ENCODE measurements at places on chromosomes 2 and 18.

DNA sequence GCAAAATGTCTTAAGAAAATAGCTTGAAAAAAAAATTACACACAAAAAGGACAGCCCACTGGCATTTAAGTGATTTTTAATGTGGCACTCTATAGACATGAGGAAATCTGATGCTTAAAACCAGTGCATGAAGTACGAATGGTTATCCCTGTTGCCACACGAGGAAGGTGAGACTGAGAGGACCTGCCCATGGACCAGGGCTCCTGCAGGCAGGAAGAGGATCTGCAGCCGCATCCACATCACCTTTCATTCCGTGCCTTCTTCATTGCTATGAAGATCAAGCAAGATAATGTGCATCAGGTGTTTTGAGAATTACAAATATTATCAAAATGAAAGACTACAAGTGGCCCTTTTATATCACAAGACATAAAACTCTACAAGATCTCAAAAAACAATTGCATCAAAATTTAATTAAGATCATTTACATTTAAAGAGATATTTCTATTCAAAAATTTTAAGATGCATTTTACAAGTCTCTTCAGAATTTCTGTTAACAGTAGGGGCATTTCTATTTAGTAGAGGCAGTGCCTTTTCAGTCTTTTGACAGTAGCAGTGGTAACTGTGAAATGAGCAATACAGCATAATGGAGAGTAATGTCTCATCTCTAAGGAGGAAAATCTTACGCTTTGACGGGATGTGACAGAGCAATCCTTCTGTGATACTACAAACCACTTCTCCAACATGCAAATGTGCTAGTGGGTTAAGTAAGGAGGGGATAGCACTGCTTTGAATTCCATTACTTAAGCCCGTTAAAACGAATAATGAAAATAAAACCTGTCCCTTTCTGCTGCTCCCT is 83.4 kb downstream of the SLC5A7 start:
- no peak for DNase-seq

DNA sequence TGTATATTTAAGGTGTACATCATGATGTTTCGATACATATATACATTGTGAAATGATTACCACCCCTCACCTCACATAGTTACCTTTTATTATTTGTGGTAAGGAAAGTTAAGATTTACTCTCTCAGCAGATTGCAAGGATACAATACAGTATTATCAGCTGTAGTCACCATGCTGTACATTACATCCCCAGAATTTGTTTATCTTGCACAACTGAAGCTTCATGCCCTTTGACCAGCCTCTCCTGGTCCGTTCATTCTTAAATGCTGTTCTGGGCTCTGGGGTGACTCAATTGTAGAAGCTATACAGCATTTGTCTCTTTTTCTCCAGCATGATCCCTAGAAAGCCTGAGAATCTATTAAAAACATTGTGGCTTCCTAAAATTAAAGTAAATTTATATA is 90.8 kb downstream of the PTPRM start:
- DNase-seq: no peak

- DNase-seq: no peak
Measured at GRCh38 chr2:152175012-152175367, 573 bp downstream of the STAM2 start.

DNA sequence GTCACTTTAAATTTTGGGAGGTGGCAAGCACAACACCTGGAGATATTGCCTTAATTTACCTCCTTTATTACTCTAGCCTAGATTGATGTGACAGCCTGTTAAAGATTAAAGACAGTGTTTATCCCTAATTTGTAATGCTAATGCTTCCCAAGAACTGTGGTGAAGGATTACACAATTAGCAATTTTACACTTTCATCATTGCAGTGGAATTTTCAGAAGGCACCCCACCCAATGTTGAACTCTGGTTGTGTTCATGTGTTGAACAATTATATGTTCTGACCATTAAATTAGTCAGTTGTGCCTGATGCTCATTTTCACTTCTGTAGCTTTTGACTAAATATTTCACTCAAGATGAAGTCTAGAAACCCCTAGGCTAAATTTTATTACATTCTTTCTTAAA is 317.1 kb upstream of the CWC22 start:
- DNase-seq: no peak

DNA sequence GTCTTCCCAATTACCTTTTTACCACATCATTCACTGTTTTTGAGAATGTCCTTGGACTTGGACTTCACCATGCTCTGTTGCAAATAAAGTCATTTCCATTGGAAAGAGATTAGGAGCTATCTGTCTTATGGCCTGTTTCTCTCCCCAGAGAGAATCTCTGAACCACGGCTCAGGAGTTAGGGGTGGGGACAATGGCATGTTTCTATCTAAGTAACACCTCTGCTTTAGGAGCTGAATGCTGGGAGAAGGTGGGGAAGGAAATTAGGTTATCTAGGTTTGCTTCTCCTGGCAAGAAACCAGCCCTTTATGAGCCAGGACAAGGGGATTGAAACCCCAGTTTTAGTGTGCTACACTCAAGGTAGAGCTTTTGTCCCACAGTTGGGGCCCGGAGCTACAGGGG is 86.3 kb downstream of the AGPS start:
- DNase-seq: no peak

GRCh38 chr2:241417626-241418025 is 61.5 kb downstream of the FARP2 start:
- DNase-seq: no peak

DNA sequence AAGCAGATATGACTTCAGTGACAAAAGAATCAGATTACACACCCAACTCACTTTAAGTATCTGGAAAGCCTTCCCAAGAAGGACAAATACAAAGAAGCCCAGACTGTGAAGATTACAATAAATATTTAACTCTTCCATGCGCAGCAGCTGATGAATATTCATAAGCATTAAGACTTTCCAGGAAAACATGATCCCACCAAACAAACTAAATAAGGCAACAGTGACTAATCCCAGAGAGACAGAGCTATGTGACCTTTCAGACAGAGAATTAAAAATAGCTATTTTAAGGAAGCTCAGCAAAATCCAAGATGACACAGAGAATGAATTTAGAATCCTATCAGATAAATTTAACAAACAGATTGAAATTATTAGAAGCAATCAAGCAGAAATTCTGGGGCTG is 108.2 kb upstream of the UBE2E3 start:
- DNase-seq: peak; percentile 5

DNA sequence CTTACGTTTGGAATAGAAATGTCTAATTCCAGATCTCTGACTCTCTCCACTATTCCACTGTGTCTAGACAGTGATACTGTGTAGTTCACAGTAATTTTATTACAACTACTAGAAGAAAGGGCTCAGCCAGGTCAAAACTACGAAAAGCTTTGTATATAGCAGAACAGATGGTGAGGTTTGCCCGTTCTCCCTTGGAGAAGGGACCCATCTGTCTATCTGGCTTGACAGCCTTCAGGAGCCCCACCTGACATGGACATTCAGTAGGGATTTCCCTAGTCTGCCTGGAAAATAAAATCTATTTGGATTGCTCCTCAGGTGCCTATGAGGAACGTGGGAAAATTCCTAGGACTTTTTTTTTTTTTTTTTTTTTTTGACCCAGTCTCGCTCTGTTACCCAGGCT is 435.4 kb downstream of the NRXN1 start:
- no peak for DNase-seq

GRCh38 chr2:40439473-40439872 is 12.4 kb downstream of the SLC8A1 start:
- DNase-seq: no peak

DNA sequence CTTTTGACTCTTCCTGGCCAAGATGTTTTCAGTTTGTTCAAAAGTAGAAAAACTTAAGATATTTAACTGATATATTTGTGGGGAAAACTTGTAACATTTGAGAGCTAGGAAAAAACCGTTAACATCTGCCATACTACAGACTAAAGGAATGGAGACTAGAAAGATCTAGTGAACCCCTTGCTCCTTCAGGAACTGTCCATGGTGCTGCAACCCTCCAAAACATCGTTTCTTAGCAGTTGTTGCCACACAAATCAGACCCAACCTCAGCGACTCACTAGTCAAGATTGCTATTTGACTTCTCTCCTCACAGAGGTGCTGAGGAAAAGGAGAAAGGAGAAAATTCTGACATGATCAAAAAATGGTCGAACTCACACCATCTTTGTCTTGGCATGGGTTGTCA is 393.8 kb upstream of the LYPD1 start:
- DNase-seq: peak; percentile 49

DNA sequence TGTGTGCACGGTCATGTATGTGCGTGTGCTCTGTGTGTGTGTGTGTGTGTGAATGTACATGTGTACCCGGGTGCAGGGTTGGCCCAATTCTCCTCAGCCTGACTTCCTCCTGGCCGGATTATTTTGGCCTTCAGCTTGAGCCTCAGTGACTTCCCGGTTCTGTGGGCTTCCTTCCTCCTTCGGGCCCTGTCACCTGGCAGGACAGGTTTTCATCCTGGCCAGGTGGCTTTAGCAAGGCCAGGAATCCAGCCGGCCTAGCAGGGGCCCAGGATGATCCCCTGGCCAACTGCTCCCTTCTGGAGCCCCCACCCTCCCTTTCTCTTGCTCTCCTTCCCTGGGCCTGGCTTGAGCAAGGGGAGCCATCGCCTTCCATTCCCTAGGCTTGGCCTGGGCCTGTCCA is 140.5 kb downstream of the INHBB start:
- no peak for DNase-seq

DNA sequence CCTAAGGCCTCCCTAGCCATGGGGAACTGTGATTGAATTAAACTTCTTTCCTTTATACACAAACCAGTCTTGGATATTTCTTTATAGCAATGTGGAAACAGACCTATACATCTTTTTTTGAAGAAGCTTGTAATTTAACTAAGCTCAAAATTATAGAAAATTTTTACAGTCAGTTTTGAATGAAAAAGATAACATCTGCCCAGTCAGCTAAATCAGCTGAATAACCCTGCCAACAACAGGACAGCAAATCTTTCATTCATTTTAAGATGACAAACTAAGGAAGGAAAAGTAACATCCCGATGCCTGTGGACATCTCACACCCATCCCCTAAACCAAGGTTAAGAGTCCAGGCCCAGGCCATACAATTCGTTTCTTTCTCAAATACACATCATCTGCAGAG is 541.3 kb upstream of the SLC39A10 start:
- no peak for DNase-seq

DNA sequence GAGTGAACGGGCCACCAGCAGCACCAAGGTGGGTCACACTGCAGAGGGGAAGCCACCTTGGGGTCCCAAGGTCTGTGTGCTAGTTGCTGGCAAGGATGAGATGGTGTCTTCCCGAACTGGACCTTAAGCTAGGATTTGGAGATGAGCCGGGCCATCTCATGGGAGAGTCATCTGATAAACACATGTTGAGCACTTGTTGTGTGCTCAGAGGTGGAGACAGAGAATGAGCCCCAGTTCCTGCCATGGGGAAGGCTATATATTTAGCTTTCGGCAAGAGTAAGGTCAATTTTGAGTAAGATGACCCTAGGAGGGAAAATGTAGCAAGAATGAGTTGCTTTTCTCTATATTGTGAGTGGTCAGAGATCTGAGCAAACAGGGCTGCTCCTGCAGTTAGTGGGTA is 41.4 kb upstream of the RPL31 start:
- DNase-seq: no peak

DNA sequence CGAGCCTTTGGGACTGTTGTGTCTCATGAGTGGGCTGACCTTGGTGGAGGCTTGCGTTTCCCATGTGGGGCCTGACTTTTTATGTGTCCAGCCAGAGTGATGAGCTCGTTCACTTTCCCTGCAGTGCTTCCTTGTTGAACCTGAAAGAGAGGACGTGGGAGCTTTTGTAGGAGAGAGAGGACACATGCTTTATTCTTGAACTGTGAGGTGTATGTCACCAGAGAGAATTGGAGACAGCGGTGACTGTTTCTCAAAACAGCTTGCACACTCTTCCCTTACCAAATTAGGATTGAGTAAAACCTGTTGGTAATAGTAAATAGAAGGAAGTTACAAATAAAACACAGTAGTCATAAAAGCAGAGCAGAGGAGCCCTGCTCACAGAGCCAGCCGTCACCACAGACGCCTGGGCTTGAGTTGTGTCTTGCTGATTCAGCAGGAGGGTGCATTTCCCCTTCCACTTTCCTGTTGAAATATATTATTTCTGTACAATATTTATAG is 60.7 kb downstream of the INPP4A start:
- DNase-seq: no peak

DNA sequence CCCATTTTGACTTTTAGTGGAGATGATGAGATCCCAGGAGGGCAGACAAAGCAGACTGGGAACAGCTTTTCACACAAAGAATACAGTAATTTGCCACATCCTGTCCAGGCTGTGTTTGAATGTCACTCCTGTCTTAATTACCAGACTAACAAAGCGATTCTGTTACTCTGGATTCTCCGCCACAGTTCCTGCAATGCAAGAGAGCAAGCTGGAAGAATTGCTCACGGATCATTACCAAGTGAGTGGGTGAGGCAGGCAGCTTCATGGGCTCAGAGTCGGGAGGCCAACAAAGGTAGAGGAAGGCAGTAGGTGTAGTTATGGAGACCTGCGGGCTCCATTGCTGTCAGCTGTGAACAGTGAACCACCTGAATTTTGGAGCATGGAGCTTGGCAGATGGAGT is 250.5 kb upstream of the ATP5MC3 start:
- no peak for DNase-seq

GRCh38 chr2:71006955-71007799 is 12.5 kb upstream of the TEX261 start:
- DNase-seq: no peak

DNA sequence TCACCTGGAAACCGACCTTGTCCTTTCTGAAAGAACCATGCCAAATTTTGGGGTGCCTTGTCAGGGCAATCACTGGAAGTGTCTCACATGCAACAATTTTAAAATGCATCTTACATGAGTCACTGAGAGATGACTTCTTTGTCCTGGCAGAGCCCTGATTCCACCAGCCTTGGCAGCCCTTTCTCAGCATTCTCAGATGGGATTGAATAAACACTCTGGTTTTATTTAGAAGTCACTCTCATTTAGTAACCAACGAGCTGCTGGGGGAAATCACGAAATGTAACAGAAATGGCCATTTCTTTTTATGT is 3.8 kb upstream of the ATP8B1 start:
- peak; percentile 49 for DNase-seq

- DNase-seq: no peak
Measured at GRCh38 chr2:39528701-39529100, 91.6 kb upstream of the MAP4K3 start.

- no peak for DNase-seq
Measured at GRCh38 chr2:99478632-99479031, 11.2 kb downstream of the REV1 start.

GRCh38 chr2:219522111-219523030 is 8.1 kb downstream of the ASIC4 start:
- peak; percentile 44 for DNase-seq

Data from brain microvascular endothelial cell (primary cell).